ENCODE measurements at places on chromosomes 7 and 10.

DNA sequence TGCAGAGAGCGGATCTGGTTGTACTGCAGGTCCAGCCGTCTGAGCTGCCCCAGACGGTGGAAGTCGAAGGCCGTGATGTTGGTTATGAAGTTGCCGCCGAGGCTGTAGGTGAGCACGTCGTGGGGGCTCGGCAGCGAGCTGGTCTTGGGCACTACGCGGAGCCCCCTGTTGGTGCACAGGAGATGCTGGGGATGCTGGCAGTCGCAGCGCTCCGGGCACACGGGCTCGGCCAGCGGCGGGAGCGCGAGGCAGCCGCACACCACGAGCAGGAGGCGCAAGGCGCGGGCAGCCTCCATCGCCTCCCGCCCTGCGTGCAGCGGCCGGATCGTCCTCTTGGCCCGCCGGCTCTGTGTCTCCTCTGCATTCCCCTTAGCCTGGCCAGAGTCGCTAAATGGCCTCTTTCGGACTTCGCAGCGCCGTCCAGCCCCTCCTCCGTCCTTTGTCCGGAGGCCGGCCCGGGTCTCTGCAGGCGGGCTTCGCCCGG, 337 bp downstream of the TRIL start:
- DNase-seq, result no peak
- H3K27ac ChIP-seq, result no peak overlapping the region
- peaks cover 17% of the 10 kb centered on the region for H3K4me1 ChIP-seq
- H3K36me3 ChIP-seq, result no peaks in the 10 kb centered on the region

GRCh38 chr7:84800846-84801245, 386.0 kb downstream of the SEMA3D start:
- no peaks in the 10 kb centered on the region for H3K27me3 ChIP-seq
- no peaks in the 10 kb centered on the region for H3K4me1 ChIP-seq
- no peak for DNase-seq
- no peak overlapping the region for H3K4me3 ChIP-seq
- H3K36me3 ChIP-seq, result no peaks in the 10 kb centered on the region

DNA sequence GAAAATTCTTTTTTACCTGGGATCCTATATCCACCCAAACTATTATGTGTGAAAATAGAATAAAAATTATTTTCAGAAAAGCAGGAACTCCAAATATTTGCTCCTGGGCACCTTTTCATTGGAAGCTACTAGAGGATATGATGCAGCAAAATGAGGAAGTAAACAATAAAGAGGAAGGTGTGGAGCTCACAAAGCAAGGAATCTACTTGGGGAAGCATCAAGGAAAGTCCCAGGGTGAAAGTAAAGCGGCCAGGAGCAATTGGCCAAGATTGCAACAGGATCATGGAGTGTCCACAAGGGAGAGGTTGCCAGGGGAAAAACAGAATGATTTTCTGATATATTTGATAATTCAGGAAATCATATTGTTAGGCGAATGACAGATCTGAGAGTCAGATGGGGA, 80.8 kb downstream of the CARD11 start:
- H3K27ac ChIP-seq, result peak overlapping the region; percentile 66
- peaks cover 45% of the 10 kb centered on the region for H3K4me1 ChIP-seq
- no peak overlapping the region for H3K4me3 ChIP-seq
- peaks cover 18% of the 10 kb centered on the region for H3K36me3 ChIP-seq
- no peak for DNase-seq
- no peaks in the 10 kb centered on the region for H3K27me3 ChIP-seq

DNA sequence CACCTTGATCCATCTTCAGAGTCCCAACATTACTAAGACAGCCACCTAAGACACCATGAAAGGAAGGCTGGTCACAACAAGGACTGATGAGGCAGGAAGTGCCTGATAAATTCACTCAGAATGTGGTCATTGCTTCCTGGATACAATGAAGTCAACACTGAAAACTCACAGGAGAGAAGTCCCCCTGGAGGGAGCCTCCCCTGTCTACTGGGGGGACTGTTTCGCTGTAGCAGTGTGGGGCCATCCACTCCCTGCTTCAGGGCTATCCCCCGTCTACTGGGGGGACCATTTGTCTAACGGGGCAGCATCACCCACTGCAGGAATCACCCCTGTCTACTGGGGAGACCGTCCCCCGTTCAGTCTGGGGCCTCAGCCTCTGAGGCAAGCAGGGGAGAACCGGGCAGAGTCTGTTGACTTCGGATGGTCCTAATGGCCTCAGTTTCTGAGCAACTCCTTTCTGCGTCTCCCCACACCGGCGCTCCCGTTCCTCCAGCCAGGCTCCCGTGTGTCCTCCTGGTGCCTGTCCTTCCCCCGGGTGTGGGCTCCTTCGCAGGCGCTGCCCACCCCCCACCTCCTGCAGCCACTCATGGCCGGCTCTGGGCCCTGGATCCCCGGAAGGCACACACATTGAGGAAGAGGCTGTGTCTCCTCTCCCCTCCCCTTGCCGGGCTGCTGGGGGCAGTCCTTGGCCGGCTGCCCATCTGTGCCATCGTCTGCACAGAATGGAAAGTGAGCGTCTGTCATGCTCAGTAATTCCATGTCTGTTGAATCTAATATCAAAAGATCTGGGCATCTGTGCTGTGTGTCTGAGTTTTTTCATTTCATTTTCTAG, 59.9 kb upstream of the DNAJB6 start:
- no peak overlapping the region for H3K27ac ChIP-seq
- no peak for DNase-seq
- H3K27me3 ChIP-seq, result peaks cover 31% of the 10 kb centered on the region
- H3K36me3 ChIP-seq, result no peaks in the 10 kb centered on the region
- H3K4me3 ChIP-seq, result no peak overlapping the region

DNA sequence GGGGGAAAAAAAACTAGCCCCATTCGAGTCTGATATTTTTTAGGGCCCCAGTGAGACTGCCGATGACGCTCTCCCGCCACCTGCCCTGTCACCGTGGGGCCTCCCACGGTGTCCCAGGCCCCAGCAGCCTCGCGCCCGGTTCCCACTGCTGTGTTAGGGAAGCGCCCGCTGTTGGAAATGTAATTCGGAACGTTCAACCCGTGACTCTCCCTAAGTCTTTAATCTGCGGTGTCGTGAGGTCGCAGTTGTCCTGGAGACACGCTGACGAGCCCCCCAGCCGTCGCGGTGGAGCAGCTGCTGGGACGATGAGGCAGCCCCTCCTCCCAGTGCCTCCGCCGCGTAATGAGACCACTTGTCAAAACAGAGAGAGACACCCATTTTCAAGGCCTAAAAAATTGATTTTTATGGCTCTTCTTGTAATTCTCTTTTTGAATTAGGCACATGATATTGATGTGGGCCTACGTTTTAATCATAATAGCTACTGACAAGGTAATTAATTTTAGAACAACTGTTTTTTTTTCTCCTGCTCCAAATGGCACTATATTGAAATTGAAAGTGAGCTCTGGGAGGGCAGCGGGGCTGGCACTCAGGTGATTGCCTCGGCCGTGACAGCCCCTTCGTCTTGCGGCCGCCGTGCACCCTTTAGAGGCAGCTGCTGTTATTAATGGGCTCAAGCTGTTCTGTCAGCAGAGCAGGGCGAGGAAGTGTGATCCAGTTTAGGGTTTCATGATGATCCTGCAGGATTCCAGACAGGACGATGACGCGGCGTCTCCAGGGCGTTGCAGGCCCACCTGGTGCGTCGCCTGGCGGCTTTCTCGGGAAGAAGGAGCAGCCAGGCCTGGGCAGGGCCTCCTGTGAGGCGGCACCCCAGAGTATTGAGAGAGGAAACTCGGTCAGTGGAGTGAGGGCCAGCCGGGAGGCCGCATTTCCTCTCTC, 63.3 kb downstream of the NKX6-2 start:
- H3K36me3 ChIP-seq, result peaks cover 11% of the 10 kb centered on the region
- H3K4me3 ChIP-seq, result no peak overlapping the region
- DNase-seq, result no peak
- H3K27me3 ChIP-seq, result no peaks in the 10 kb centered on the region
- H3K4me1 ChIP-seq, result peaks cover 12% of the 10 kb centered on the region
- peak overlapping the region; percentile 74 for H3K27ac ChIP-seq

- peaks cover under 1% of the 10 kb centered on the region for H3K36me3 ChIP-seq
- no peak overlapping the region for H3K4me3 ChIP-seq
- DNase-seq, result no peak
- H3K4me1 ChIP-seq, result no peaks in the 10 kb centered on the region
These were observed 161.0 kb downstream of the RNF216 start for GRCh38 chr7:5620459-5620881.

GRCh38 chr10:7533657-7534479, 123.0 kb upstream of the SFMBT2 start:
- H3K4me3 ChIP-seq, result no peak overlapping the region
- no peaks in the 10 kb centered on the region for H3K36me3 ChIP-seq
- no peak overlapping the region for H3K27ac ChIP-seq
- DNase-seq, result no peak
- no peaks in the 10 kb centered on the region for H3K27me3 ChIP-seq

- peaks cover 39% of the 10 kb centered on the region for H3K27me3 ChIP-seq
- H3K4me1 ChIP-seq, result no peaks in the 10 kb centered on the region
- DNase-seq, result no peak
These were observed 1.8 kb upstream of the GALNT17 start for GRCh38 chr7:71130031-71130679.

GRCh38 chr7:138727336-138728099, 26.4 kb upstream of the SVOPL start:
- H3K36me3 ChIP-seq, result no peaks in the 10 kb centered on the region
- no peak overlapping the region for H3K27ac ChIP-seq
- no peak for DNase-seq
- H3K4me3 ChIP-seq, result no peak overlapping the region

DNA sequence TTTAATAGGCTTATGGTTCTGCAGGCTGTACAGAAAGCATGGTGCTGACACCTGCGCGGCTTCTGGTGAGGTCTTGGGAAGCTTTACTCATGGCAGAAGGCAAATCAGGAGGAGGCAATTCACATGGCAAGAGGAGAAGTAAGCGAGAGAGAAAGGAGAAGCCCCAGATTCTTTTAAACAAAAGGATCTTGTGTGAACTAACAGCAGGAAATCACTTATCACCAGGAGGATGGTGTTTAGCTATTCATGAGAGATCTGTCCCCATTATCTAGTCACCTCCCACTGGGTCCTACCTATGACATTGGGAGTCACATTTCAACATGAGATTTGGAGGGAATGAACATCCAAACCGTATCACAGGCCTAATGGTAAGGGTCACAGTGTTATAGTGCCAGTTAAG, 678.0 kb upstream of the KCND2 start:
- no peaks in the 10 kb centered on the region for H3K4me1 ChIP-seq
- H3K27me3 ChIP-seq, result no peaks in the 10 kb centered on the region
- no peaks in the 10 kb centered on the region for H3K36me3 ChIP-seq
- no peak for DNase-seq
- H3K27ac ChIP-seq, result no peak overlapping the region

GRCh38 chr10:28925121-28925663, 247.9 kb downstream of the BAMBI start:
- no peaks in the 10 kb centered on the region for H3K4me1 ChIP-seq
- H3K36me3 ChIP-seq, result no peaks in the 10 kb centered on the region
- no peak overlapping the region for H3K27ac ChIP-seq
- no peak overlapping the region for H3K4me3 ChIP-seq

DNA sequence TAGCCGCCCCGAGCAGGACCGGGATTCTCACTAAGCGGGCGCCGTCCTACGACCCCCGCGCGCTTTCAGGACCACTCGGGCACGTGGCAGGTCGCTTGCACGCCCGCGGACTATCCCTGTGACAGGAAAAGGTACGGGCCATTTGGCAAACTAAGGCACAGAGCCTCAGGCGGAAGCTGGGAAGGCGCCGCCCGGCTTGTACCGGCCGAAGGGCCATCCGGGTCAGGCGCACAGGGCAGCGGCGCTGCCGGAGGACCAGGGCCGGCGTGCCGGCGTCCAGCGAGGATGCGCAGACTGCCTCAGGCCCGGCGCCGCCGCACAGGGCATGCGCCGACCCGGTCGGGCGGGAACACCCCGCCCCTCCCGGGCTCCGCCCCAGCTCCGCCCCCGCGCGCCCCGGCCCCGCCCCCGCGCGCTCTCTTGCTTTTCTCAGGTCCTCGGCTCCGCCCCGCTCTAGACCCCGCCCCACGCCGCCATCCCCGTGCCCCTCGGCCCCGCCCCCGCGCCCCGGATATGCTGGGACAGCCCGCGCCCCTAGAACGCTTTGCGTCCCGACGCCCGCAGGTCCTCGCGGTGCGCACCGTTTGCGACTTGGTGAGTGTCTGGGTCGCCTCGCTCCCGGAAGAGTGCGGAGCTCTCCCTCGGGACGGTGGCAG, at the start of gene MGMT:
Gene MGMT (plus strand): TSS at position 539 of the 656 bp plus-strand sequence.
- H3K4me3 ChIP-seq, result peak within 1 kb of the TSS; percentile 88
- no peaks in the 10 kb centered on the region for H3K27me3 ChIP-seq
- no peaks in the 10 kb centered on the region for H3K36me3 ChIP-seq
- DNase-seq, result peak; percentile 92
- peak within 1 kb of the TSS; percentile 88 for H3K27ac ChIP-seq
- H3K4me1 ChIP-seq, result no peaks in the 10 kb centered on the region

Measured in naive B cell (primary cell).